ENCODE measurements at places on chromosomes 1 and 21.

GRCh38 chr21:33971492-33972013, 55.9 kb upstream of the ATP5PO start:
- no peak for DNase-seq

DNA sequence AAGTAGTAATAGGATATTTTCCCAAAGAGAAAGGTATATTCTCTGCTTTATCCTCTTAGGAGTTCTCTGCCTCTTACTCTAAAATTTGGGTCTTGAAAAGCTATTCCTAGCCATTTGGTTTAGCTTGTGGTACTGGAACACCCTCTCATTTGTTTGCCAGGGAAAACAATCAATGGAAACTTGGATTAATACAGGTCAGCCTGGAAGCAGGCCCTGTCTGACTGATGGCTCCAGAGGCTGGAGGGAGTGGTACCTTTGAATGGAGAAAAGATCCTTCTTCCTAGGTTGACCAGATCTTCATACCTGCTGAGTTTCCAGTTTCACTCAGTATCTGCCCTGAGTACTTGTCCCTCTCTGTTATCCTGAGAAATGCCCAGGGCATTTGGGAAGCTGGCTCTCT, 31.7 kb upstream of the IKBKE start:
- no peak for DNase-seq

- no peak for DNase-seq
Observed at GRCh38 chr1:147561472-147561840, 20.2 kb downstream of the BCL9 start.

- DNase-seq = no peak
Observed at GRCh38 chr1:100051893-100052292, 80.8 kb downstream of the SASS6 start.

GRCh38 chr1:232664844-232665777, 35.2 kb upstream of the SIPA1L2 start:
- DNase-seq = no peak
